ENCODE measurements at places on chromosomes 12 and 14. TPM values are rescaled to one million over a fixed set of nuclear protein-coding genes. Genes with fewer than 3 reads are reported as not detected.

Gene DNAH10
- total RNA-seq: 2.7 TPM

Gene DDIT3
- total RNA-seq: 16.6 TPM

Gene MORN3
- 0.20 TPM for total RNA-seq

Gene WDHD1
- total RNA-seq: 22.9 TPM

Gene PRH2
- not detected for total RNA-seq

Gene NOVA1
- 36.4 TPM for total RNA-seq

Gene EML5
- not detected for total RNA-seq
